Activated CD8-positive, alpha-beta memory T cell treated with anti-CD3 and anti-CD28 coated beads, Interleukin-2, amount 10 ng/mL, durations not matched to agents 7 days and 5 days (primary cell): ENCODE measurements at places on chromosomes 12 and 14. TPM values are rescaled to one million over a fixed set of nuclear protein-coding genes. Genes with fewer than 3 reads are reported as not detected.

SMIM41 gene
- not detected for total RNA-seq

MYL6B gene
- total RNA-seq, result 67.6 TPM

LYZ gene
- total RNA-seq, result 0.21 TPM

E2F7 gene
- total RNA-seq, result 26.1 TPM
